ENCODE measurements at places on chromosomes 12 and 14.

DNA sequence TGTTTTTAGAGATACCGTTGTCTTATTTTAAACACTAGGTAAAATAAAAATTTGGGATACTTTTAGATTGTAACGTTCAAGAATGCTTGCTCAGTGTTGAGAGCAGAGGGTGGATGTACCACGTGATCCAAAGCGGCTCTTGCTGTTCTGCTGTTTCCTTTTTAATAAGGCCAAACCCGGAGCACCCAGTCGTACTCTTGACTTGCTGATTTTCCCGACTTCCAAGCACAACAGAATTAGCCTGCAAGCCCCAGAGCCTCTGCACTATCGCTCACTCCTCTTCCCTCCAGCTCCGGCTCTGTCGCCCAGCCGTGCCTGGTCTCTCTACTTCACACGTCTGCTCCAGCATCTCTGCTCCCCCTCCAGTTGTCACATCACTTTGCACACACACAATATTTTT is 77.3 kb downstream of the EMP1 start:
- DNase-seq = no peak

- DNase-seq = no peak
These were observed 148.0 kb downstream of the ANO6 start for GRCh38 chr12:45363903-45364302.

DNA sequence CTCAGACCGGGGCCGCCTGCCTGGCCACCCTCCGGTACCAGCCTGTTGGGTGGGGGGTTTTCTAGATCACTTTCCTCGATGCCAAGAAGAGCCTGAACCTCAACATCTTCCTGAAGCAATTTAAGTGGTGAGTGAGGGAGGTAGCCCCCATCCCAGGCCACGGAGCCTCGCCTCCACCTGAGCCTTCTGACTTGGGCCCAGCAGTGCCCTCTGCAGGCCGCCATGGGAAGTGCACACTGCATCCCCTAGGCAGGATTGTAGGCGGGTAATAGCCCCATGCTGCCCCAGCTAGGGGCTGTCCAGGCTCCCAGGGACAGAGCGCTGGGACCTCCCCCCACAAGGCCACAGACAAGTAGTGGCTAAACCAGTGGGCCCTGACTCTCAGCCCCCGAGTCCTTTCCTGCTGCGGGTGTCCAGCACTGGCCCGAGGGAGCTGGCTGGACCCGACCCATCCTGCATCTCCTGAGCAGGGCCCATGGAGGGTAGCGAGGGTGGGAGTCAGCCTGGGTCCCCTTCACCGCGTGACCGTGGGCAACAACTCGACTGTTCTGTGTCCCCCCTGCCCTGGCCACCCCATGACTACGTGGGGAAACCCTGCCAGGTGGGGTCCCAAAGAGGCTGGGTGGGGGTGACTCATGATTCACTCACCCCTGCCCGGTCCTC is 15.3 kb upstream of the ADSS1 start:
- DNase-seq = no peak

GRCh38 chr12:67483871-67484554 is 164.5 kb upstream of the DYRK2 start:
- no peak for DNase-seq

GRCh38 chr14:31024577-31025366 is 677 bp upstream of the AP4S1 start:
- no peak for DNase-seq

- DNase-seq = no peak
These were observed 184.6 kb downstream of the MDGA2 start for GRCh38 chr14:47490766-47491165.

GRCh38 chr12:67994046-67994445 is 4.8 kb downstream of the IFNG-AS1 start:
- DNase-seq = no peak

DNA sequence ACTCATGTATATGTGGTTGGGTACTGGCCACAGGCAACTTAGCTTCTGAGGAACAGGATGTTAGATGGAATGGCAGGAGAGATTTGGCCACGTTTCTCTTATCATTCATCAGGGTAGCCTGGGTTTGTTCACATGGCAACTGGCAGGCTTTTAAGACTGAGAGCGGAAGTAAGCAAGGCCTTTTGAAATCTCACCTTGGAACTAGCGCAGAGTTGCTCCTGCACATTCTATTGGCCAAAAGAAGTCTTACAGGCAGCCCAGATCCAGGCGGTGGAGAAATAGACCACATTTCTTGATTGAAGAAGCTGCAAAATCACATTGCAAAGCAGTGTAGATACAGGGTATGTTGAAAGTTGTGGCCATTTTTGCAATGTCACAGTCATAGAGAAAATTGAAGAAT is 3.7 kb downstream of the CLEC4A start:
- no peak for DNase-seq

DNA sequence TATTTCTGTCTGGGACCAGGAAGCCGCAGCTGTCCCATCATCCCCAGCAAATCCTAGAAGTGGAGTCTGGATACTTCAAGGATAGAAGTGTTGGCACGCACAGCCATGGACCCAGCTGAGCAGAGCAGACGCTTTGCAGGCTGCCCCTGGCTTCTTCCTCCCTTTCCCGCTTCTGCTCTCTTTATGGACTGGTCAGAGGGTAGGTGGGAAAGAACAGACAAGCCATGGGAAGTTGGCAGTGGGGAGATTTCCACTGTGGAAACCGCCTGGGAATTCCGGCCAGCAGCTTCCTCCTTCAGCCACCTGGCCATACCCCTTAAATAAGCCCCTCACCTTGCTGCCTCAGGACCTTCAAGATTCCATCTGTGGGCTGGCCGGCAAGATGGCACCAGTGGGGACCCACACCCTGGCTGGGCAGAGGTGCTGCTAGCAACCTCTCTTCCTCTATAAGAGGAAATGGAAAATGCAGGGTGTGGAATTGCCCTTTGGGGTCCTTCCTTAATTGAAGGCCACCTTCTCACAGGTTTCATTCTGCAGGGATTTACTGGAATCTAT is 20.6 kb downstream of the OTUB2 start:
- DNase-seq = no peak

DNA sequence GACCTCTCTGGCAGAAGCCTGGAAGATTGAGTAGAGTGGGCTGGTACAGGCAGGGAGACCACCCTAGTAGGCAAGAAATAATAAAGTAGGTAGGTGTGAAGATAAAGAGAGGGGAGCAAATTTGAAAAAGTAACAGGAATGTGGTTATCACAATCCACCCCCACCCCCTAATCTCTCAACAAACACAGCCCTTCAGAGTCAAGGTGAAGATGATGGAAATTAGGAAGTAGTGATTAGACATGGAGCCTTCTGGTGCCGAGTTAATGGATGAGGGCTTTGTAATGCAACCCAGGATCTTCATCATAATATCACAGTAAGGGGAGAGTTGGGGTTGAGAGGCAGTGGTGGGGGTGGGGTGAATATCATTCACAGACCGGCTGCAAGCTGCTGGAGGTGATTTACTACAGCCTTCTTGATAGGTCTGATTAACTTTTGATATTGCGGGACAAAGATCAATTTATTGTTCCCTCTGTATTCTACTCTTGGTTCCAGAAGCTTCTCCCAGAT is 29.2 kb upstream of the CRY1 start:
- DNase-seq = no peak

DNA sequence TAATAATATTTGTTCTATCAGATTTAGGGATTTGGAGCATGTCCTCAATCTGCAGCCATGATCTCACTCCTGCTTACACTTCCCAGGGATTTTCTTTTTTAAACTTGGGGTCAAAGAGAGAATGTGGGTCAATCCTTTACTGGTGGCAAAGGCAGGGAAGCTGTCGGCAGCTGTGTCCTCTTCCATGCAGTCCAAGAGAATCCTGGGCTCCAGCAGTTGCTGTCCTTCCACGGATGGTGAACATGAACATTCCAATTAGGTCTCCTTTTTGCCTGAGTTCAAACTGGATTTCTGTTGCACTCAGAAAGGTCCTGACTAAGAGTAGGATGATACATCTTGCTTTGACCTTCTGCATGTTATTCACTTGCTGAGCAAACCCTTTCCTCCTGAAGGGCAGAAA is 73.9 kb downstream of the ARL6IP4 start:
- no peak for DNase-seq

GRCh38 chr12:64192644-64193444 is 29.3 kb downstream of the KICS2 start:
- DNase-seq = no peak

DNA sequence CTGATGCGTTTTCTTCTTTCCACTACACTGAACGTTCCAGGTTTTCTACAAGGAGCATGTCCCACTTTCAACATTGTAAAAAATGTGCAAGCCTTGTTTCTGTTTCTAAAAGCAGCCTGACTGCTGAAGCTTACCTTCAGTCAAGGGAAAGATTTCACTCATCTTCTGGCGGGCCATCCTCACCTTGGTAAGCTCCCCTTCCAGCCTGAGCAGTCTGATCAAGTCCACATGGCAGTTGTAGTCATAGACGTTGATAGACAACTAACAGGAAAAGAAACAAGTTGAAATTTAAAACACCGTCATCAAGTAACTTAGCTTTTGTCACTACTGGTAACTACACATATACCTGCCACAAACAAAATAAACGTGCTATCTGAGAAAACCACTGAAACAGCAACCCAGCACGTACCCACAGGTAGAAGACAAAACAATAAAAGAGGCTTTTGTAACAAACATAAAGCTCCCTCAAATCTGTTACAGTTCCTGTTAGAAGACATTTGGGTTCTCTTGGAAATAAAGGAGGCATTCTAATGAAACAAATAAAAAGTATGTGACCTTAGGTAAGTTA is 11.9 kb downstream of the SART3 start:
- no peak for DNase-seq

DNA sequence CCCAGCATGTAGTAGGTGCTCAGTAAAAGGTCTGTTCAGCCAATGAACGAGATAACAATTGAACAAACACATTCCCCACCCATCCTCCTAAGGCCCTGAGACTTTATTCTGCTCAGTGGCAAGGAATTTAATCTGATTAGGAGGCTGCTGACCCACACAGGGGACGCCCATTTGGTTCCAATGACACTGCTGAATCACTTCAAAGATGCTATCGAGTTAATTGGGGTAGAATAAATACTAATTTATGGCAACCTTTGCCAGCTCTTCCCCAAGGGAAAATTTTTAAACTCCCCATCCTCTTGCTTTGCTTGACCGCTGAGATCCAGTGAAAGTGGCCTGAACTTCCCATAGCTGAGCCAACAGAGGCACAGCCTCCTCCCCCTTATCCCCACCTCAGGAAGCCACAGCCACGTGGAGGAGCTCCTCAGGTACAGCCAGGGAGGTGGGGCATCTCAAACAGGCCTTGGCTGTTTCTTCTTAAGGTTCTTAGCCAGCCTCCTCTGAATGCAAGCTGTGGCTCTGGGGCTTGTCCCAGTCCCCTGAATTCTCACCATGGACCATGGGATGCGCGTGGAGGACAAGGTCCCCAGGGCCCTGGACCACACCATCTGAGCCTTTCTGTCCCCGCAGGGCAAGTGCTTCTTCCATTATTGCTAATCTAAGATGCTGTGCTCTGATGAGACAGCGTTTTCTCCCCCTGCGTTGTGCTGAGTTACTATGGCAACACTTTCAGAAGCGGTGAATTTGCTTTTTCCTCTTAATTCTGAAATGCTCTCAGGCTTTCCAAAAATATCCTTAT is 26.7 kb downstream of the C14orf132 start:
- no peak for DNase-seq

GRCh38 chr14:75044322-75044721 is 6.9 kb downstream of the MLH3 start:
- no peak for DNase-seq

- no peak for DNase-seq
These were observed 221.0 kb downstream of the SLC25A21 start for GRCh38 chr14:36951380-36951911.

DNA sequence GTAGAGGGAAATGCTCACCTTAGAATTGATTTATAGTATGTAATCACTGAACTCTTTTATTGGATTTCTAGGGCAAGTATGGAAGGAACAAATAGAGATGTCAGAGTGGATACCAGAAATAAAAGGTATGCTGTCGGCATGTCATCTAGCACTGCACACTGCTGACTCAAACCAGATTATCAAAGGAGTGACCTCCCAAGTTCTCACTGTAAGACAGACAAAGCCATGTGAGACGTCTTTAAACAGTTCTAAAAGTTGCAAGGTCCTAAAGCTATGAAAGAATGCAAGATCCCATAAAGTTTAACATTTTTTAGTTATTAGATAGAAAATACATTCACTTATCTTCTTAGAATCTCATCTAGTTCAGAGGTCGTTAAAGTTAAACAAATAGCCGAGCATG is 70.0 kb upstream of the CPM start:
- no peak for DNase-seq

DNA sequence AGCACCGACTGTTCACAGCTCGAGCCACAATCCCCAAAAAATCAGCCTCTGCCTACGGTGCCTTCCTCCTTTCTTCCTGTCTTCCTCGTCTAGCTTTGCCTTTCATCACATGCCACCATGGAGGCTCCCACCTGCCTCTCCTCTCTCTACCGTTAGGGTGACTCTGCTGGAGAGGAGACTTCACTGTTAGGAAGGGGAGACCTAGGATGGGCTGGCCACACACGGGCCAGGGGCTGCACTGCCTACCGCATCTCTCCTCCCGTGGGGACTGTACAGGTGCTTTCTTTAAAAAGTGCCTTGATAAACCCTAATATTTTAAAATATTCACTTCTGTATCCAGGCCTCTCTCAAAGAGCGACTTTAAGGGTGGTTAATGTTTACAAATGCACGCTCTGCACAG is 1104.7 kb downstream of the BCL11B start:
- DNase-seq = no peak

- DNase-seq = no peak
These were observed 12.3 kb downstream of the SIX1 start for GRCh38 chr14:60636879-60637478.

GRCh38 chr12:110776410-110776809 is 33.7 kb upstream of the PPP1CC start:
- no peak for DNase-seq

- DNase-seq = no peak
These were observed 90.9 kb upstream of the MANSC4 start for GRCh38 chr12:27870939-27871338.

- no peak for DNase-seq
These were observed 6.3 kb downstream of the PCNX4 start for GRCh38 chr14:60097974-60098373.

DNA sequence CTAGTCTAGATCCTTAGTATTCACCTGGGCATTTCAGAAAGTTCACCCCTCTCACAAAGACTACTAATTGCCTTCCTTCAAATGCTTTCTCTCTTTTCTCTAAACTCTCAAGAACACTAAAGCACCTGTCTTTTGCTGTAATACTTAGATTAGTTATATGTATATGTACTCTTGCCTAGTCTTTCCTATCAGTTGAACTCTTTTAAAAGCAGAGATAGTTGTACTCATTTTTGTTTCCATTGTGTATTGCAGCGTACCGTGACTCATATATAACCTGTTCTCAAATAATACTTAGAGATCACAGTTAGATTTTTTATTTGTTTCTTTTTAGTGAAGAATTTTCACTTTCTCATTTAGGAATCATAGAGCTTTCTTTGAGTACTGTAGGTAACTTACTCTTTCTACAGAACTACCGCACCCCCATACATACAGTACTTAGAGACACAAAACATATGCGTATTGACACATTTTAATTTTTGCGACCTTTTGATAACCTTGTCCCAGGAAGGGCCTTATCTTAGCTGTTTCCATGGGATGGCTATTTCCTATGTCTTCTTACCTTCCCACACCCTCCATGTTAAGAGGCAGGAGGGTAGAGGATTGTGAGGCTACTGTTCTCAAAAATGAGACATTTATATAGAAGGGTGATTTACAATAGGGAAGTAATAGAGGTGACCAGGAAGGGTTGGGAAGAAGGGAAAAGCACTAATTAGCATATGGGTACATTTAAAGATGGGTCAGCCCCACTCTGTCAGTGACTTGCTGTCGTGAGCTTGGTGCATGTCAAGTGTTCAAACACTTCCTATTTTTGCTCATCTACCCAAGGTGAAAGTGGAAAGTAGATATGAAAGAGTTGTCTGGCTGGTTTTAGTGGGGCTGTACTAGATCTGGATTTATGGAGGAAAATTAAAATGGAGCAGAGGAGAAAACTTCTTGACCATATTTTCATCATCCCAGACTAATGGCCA is 74.3 kb downstream of the PLEKHA5 start:
- DNase-seq = no peak
